SHP77 treated with DMSO at 0.1 percent for 48 hours (cell line): ENCODE measurements at places on chromosomes 6 and 20.

DNA sequence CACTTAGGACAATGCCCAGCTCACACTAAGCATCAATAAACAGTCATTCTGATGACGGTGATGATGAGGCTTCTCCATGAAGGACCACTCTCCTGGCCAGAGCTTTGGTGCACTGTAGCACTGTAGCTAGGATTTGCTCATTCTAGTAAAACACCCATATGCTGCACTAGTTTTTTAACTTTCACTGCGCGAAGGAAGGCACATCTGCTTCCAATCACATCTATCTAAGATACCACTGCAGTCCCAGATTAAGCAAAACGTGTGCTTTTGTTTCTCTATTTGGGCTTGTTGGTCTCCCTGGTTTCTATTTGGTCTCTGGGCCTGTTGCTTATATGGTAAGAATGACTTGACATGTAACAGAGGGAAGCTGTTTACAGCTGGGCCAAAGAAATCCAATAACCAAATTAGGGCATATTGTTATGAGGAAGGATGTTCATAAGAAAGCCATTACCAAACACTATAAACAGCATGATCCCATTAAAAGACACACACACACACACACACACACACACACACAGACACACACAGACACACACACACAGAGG, 62.4 kb downstream of the FAM229B start:
- no peak for DNase-seq

GRCh38 chr6:62775427-62776022, 435.7 kb upstream of the FKBP1C start:
- peak; percentile 6 for DNase-seq

DNA sequence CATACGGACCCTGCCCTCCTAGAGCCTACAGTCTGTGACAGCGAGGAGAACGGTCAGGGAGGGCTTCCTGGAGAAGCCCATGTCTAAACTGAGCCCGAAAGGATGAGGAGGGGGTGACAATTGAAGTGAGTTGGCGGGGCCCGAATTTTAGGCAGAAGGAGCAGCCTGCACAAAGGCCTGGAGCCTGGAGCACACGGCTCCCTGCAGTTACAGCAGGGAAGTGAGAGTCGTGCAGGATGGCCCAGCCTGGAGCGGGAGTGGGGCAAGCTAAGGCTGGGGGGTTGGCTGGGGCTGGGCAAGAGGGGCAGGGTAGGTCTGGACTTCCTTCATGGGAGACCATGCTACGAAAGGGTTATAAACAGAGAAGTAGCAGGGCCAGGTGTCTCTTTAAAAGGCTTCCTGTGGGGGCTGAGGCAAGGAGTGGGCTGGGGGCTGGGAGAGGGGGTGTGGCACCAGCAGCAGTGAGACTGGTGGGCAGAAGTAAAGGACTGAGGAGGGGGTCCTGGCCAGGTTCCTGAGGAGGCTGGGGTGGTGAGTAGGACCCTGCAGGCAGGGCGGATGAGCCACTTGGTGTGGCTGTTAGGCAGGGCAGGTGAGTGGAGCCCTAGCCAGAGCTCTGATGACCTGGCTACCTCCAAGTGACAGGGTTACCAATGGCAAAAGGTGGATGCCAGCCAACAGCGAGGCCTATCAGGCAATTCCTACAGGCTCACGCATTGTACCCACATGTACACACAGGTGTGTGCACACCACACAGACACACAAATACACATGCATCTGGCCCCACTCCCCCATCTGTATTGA, 119.2 kb downstream of the MRPL14 start:
- DNase-seq: no peak

DNA sequence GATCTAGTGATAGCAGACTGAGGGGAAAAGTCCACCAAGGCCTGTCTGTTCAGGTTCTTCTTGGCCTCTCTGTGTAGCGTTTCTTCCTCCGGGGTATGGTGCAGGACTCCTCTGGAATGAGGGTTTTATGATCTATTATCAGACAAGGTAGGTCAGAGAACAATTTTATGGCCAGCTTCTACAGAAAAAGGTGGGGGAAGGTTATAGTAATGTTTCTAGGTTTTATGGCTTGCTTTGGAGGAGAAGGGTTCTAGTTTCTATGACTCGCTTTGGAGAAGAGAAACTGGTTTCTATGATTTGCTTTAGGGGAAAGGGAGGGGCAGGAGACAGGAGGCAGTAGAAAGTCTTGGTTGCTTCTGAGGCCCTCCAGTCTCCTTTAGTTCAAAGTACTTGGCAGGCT, 144.8 kb upstream of the LAMA2 start:
- DNase-seq: no peak

DNA sequence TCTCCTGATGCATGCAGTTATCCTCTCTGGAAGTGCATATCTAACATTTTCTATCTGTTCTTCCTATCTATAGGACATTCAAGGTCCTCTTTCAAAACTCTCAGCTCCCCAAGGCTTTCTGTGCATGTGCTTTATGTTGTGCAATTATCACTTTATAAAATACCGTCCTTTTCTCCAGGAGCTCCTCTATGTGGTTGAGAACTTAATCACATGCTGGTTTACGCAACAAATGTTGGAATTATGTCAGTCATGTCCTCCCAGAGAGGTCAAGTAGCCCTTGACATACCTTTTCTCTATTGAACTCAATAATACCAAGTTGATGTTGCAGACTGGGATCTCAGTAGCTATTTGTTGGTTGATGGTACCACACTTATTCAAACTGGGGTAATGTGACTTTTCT, 388.4 kb downstream of the BTBD3 start:
- no peak for DNase-seq

DNA sequence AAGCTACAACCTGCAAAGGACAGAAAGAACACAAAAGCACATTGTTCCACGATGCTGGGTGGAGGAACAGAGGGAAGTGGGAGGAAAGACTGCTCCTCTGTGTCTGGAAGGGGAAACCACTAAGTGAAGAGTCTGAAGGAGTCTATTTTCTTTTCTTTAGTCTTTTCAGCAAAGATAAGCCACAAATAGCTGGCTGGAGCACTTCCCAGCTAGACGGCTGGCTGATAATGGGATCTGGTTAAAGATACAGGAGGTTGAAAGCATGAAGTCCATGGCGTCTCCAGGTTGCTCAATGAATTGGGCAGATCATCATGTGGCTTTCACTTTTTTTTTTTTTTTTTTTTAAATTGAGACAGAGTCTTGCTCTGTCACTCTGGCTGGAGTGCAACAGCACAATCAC, 154.0 kb upstream of the KCNG1 start:
- no peak for DNase-seq
